ENCODE measurements at places on chromosomes 4 and X.

- DNase-seq, result no peak
Observed at GRCh38 chrX:75051047-75051446, 105.0 kb downstream of the ABCB7 start.

DNA sequence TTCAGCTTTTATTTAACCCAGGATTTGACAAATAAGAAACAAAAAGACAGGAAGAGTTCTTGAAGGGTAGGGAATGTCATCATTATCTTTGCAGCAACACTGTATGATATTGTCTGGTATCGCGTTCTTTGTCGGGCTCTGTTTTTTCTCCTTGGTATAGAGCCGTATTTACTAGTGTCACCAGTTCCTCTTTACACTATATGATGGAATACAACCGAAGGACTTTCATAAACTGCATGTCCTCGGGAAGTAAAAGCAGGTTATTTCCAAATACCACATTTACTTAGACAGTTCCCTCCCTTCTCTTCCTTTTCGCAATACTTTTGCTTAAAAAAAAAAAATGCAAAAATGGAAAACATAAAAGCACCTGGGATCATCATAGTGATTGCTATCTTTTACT, 96.6 kb upstream of the IL13RA1 start:
- no peak for DNase-seq

DNA sequence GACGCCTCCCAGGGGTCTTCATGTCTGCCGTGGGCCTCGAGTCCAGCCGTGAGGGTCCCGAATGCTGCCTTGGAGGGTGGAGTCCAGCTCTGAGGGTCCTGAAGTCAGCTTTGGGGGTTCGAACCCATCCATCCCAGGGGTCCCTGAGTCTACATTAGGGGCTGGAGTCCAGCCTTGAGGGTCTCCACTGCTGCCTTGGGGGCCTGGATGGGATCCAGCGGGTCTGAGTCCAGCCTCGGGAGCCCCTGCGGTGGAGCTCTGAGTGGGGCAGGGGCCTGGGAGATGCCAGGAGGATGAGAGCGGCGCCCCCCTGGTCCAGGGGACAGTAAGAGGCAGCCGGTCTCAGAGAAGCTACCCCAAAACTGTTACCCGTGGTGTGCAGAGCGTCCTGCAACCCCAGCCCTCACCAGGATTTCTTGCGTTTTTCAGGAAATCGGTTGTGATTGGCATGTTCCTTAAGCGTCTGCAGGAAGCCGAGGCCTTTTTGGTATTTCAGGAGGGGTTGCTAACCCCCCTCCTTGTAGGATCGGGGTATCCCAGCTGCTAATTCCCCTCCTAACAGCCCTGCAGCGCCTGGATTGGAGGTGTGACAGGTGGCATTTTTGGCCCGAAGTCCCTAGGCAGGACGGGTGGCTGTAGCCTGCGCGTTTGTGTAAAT, 1.7 kb upstream of the GTPBP6 start:
- DNase-seq, result no peak

- DNase-seq, result no peak
Observed at GRCh38 chr4:153407906-153408305, 58.3 kb upstream of the TMEM131L start.

- no peak for DNase-seq
Observed at GRCh38 chr4:14343961-14344360, 658.3 kb upstream of the CPEB2 start.

DNA sequence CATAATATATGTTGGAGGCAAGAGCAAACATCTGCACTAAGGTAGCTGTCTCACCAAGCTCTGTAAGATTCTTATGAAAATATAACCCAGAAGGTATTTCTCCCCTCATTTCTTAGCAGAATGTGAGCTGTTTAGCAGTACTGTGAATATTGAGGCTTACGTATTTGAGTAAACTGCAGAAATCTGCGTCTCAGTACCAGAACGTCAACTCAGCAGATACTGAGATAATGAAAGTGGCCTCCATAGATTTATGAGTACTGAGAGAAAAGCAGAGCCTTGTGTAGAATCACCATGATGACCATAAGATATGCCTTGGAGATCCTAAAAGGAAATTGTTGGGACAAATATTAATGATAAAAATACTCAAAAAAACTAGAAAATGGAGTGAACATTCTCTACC, 296.7 kb upstream of the TECRL start:
- no peak for DNase-seq

- DNase-seq, result peak; percentile 39
Observed at GRCh38 chrX:21972721-21973120, 32.2 kb downstream of the SMS start.

- DNase-seq, result peak; percentile 8
Observed at GRCh38 chrX:150364347-150365050, 1.4 kb downstream of the MAMLD1 start.

DNA sequence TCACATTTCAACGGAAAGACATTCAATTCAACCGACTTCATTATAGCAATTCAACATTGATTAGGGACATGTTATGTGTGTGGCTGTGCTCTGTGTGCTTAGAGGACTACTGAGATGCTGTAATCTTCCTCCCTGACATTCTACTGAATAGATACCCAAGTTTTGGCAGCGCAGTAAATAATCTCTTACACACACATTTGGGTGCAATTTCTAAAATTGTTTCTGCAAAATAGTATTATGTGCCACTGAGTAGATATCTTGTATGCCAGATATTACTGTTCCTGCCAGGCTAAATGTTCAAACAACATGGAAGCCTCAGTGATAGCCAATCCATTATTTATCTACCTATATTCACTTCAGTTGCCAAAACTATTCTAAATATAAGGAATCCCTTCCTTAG, 41.3 kb downstream of the RTL9 start:
- no peak for DNase-seq

GRCh38 chr4:86633854-86634253, 39.7 kb downstream of the PTPN13 start:
- no peak for DNase-seq

GRCh38 chr4:8730681-8731080, 138.1 kb downstream of the CPZ start:
- DNase-seq, result no peak

DNA sequence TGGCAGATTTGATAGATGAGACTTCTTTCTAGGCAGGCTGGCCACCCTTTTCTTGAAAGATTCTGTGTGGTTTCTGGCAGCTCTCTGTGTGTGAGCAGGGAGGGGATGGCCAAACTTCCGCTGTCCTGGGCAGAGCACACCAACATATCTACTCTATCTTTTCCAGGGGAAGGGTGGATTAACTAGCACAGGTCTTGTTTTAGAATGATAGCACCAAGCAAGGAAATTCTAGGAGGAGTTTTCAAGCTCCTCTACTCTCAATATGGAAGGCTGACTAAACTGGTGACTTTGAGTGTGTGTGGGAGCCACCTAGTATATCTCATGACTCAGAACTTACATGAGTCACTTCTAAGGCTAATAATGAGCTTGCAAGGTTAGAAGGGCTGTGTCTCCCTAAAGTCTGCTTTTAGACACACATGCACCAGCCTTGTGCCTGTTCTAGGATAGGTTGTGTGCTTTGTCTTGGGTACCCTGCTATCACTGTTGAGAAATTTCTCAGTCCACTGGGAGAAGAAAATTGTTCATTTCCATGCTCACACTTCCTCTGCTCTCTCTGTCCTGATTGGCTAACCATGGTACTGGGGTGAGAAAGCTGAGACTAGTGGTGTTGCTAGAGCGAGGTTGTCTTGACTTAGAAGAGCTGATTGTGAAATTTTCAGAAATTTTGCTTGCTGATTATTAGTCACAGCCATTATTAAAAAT, 72.9 kb downstream of the YIPF6 start:
- DNase-seq, result no peak

GRCh38 chrX:47515941-47516665, 33.1 kb upstream of the ZNF41 start:
- no peak for DNase-seq

GRCh38 chrX:28133763-28134162, 152.5 kb upstream of the DCAF8L1 start:
- DNase-seq, result no peak

DNA sequence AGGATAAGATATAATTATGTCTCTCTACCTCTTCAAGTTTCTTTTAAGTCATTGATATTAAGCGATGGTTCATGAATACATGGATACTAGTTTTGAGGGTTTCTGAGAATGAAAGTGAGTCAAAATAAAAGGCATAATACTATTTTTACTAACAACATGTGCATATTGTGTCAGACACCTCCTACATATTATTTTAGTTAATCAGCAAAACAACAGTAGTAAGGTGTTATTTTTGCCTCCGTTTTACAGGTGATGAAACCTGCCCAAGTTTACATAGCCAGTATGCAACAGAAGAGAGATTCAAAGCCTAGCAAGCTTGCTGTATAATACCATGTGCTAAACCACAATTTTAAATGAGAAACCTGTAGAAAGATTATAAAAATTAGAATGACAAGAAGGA, 544.1 kb downstream of the EPHA5 start:
- DNase-seq, result no peak

DNA sequence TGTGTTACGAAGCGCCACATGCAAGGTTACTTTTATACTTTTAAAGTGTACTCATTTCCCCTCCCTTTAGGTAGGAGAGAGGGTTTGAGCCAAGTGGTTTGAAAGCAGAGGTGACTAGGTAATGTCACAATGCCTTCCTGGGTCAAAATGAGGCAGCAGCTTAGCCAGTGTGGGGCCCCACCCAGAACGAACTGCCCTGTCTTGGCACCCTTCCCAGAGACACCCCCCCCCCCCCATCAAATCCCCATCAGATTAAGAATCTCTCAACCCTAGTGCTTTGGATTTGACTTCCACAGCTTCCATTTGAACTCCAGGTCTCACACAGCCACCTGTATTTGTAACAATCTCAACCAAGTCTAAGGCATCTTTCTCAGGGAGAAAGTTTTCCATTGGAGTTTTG, 31.1 kb downstream of the BCOR start:
- no peak for DNase-seq

- DNase-seq, result no peak
Observed at GRCh38 chr4:24858550-24858949, 54.3 kb downstream of the CCDC149 start.

DNA sequence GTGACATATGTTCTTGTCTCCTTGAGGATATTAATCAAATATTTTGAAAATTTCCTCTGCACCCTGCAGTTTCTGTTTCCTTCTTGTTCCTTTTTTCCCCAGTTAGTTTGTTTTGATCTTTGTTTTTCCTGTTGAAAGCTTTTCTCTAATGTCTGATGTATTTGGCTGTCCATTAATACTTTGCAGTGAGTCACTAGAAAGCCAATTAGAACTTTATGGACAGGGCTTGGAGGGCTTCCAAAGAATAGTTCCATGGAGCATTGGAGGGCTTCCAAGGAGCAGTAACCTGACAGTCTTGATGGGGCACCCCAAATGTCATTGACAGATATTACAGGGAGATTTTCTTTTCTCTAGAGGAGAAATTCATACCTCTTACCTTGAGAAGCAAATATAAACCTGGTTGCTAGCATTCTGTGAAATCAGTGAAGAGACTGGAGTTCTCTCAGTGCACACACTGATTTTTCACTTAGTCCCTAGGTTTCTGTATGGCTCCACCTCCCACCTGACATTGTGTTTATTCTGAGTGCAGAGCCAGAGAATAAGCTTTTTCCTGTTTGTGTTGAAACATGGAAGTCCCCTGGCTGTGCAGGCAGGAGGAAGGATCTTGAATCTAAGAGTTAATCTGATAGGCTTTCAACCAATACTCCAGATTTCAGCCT, 26.5 kb downstream of the SPARCL1 start:
- no peak for DNase-seq

DNA sequence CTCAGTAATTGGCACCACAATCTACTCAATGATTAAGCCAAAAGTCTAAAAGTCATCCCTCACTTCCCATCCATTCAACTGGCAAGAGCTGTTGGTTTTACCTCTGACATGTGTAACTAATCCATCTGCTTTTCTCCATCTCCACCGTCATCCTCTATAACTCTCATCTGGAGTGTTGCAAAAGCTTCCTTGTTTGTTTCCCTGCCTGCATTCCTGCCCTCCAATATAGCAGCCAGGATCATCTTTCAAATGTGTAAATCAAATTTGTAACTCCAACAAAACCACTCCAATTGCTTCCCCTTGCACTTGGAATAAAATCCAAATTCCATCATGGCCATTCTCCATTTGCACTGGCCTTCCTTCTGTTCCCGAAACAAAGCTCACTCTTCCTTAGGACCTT, 4.3 kb upstream of the PLAC8 start:
- no peak for DNase-seq

GRCh38 chr4:128524311-128524710, 236.7 kb upstream of the PGRMC2 start:
- DNase-seq, result no peak

DNA sequence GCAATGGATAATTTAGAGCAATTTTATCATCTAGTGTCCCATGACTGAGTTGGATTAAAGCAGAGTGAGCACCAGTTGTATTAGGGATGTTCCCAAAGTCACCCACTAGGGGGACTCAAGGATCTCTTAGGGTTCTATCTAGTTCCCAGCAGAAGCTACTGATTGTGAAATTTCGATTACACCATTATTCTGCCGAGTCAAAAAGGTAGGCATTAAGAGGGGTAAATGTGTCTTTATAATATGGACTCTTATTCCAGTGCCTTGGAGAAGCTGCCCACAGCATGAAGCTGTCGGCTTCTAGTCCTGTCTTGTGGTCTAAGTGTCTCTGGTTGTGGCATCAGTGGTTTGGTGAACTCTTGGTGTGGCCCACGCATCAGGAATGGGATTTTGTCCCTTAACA, 53.3 kb downstream of the RGS12 start:
- no peak for DNase-seq

- no peak for DNase-seq
Observed at GRCh38 chr4:10959586-10959985, 275.0 kb upstream of the CLNK start.

- DNase-seq, result no peak
Observed at GRCh38 chrX:118109065-118109464, 7.5 kb downstream of the KLHL13 start.

- no peak for DNase-seq
Observed at GRCh38 chr4:73843369-73843768, 6.9 kb downstream of the CXCL6 start.

DNA sequence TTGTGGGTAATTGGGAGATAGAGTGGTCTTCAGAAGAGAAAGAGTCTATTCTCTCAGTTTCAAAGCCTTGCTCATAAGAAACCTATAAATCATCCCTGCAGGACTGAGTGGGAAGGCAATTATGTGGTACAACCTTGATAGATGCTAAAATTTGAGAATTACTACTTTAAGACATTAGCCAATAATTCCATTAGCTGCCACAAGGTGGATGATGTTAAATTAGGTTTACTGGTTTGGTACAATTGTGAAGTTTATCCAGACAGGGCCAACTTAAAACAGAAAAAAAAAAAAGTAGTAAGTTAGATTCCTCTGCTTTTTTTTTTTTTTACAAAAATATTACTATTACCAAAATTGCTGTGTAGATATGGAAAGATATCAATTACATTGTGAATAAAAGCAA, 73.2 kb upstream of the AMOT start:
- DNase-seq, result no peak

GRCh38 chrX:40188573-40189417, 91.0 kb upstream of the BCOR start:
- DNase-seq, result no peak

- DNase-seq, result no peak
Observed at GRCh38 chr4:111020961-111021360, 398.1 kb upstream of the PITX2 start.

DNA sequence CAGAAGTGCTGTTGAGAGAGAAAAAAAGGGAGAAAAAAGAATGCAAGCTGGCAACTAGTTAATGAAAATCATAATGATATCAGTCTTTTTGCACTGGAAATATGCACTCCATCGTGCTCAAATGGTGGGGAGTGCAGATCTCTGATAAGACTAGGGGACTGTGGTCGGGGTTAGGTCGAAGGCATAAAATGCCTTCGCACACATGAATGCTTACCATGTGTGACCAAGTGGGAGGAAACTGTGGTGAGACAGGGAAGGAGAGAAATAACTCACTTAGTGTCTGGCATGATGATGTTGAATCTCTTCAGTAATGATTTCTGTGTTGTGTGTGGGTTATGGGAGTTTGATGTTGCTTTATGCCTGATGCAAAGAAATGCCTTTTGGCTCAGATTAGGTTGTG, 358.9 kb downstream of the FBXO8 start:
- DNase-seq, result no peak
